ENCODE measurements at places on chromosomes 6 and 20.

GRCh38 chr6:167807200-167807599 is 19.5 kb upstream of the AFDN start:
- no peak for DNase-seq

- DNase-seq: no peak
Observed at GRCh38 chr6:77986380-77987034, 333.7 kb downstream of the MEI4 start.

- peak; percentile 15 for DNase-seq
Observed at GRCh38 chr6:118558464-118559217, 10.5 kb downstream of the PLN start.

DNA sequence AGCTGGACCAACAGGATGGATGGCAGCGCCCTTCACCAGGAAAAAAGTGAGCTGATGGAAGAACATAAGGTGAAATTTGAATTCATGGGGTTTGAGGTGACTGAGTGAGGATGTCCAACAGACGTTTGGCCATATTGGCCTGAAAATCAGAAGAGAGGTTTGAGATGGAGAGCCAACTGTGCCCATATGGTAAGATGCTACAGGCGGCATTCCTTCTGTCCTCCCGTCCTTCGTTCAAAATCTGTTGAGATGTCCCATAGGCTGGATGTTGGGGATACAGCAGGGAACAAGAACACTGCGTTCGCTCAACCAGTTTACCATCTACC is 468 bp upstream of the CMTR1 start:
- DNase-seq: no peak

DNA sequence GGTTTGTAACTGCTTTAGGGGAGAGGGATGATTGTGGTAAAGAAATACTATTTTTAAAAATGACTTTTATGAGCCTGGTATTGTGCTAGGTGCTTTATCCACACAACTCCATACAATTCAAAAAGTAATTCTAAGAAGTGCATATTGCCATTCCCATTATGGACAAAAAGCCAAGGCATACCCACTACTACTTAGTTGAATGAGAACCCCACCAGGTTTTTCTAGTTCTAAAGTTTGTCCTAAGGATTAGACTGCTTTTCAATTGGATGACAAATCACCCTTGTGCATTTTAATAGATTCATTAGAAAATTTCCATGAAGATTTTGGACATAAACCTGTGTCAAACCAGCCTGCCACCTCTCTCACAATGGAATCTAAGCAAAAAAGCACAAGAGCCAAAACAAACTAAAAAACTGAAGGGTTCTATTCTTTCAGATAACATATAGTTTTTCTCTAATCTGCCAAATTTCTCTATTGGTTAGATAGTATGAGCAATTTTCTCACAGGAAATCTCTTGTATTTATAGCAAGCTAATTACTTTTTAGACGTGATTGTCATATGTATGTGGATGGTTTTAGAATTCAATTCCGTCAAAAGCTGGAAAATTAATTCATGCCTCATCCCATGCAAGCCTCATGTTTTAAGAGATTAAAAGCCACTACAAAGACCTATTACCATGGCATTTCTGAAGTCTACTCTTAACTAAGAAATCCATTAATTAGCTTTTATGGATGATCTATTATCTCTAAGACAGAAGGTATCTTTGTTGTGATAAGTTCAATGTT is 325.5 kb downstream of the RNGTT start:
- DNase-seq: no peak

DNA sequence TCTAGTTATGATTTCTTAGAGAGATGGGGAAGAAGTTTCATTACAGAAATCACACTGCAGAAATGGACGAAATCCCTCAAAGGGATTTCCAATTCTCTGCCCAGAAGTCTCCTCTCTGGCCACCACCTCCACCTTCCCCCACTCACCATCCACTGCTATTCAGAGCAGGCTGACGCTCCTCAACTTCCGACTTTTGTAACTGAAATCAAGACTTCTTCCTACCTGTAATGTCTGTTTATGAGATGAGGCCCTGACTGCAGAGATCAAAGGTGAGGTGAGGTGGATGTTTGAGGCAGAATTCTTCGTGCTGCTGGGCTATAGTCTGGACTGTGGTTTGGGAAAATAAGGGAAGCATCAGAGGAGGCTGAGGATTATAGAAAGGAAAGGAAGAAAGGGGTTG is 385.2 kb upstream of the ARID1B start:
- no peak for DNase-seq

GRCh38 chr6:138044972-138045371 is 62.2 kb downstream of the PERP start:
- DNase-seq: no peak

GRCh38 chr20:17541996-17542395 is 10.8 kb upstream of the BFSP1 start:
- DNase-seq: no peak

GRCh38 chr6:98777762-98778161 is 56.6 kb upstream of the POU3F2 start:
- no peak for DNase-seq

GRCh38 chr20:8057871-8058270 is 38.3 kb upstream of the TMX4 start:
- DNase-seq: no peak

DNA sequence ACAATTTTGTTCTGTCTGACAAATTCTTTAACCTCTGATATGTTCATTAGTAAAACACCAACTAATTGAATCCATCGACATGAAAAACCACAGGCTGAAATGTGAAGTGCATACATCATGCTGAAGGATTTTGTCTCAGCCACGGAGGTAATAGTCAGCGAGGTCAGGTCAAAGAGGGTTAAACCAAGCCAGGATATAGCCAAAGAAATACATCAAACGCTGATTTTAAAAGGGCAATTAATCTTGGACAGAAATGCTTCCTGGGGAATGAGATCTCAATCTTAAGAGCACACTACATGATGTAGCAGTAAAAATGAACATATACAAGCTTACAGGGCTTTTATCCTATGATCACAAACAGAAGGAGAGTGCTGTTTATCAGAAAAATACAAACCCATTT is 106.7 kb downstream of the PRDM1 start:
- no peak for DNase-seq

GRCh38 chr20:24823989-24824693 is 124.9 kb upstream of the CST7 start:
- DNase-seq: no peak

DNA sequence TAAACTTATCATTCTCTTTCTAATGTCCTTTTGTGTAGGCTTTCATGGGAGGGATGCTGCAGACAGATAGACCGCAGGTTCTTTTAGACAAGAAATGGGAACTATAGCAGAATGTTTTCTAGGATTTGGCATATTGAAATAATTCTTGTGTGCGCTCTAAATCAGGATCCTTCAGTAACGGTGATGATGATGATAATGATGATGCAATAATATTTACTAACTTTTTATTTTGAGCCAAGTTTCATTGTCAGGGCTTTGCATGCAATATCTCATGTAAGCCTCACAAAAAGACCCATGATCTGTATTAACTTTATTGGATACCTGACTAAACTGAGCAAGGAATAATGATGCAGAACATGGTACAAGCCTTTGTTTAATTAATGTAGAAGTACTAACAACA is 280.1 kb downstream of the HAO1 start:
- no peak for DNase-seq

DNA sequence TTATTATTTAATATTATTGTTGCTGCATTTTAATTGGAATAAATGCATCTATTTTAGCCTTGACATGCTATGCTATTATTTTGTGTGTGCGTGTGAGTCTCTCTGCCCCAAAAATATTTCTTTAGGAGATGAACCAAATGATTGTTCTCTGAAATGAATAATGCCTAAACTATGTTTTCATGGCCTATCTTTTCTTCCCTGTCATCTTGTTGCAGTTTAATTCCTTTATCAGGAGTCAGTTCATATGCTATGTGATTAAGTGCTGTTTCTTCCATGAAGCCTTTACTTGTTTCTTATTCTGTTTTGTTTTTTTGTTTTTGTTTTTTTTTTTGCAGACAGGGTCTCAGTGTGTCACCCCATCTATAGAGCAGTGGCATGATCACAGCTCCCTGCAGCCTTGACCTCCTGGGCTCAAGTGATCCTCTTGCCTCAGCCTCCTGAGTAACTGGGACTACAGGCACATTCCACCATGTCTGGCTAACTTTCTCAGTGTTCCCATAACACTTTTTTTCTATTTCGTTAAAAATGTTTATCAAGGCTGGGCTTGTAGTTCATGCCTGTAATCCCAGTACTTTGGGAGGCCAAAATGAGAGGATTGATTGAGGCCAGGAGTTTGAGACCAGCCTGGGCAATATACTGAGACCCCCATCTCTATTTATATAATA is 25.7 kb downstream of the TPX2 start:
- no peak for DNase-seq

DNA sequence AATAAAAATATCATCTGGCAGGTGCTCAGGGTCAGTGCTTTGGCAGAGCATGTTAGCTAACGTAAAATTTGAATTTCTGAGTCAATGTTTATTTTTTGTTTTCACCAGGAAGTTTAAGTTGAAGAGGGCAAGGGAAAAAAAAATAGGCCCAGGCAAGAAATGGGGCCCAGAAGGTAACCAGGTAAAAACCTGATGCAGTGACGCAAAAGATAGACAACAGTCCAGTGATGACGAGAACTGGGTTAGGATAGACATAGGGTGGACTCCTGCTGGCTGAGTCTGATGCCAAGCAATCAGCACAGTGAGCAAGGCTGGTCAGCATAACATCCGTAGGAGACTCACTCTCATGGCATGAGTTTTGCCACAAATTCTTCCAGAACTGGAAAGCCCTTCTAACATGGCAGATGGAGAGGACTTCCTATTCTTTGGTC is 42.2 kb downstream of the ZHX3 start:
- no peak for DNase-seq

- DNase-seq: no peak
Observed at GRCh38 chr6:44042989-44043478, 84.2 kb downstream of the MRPL14 start.

DNA sequence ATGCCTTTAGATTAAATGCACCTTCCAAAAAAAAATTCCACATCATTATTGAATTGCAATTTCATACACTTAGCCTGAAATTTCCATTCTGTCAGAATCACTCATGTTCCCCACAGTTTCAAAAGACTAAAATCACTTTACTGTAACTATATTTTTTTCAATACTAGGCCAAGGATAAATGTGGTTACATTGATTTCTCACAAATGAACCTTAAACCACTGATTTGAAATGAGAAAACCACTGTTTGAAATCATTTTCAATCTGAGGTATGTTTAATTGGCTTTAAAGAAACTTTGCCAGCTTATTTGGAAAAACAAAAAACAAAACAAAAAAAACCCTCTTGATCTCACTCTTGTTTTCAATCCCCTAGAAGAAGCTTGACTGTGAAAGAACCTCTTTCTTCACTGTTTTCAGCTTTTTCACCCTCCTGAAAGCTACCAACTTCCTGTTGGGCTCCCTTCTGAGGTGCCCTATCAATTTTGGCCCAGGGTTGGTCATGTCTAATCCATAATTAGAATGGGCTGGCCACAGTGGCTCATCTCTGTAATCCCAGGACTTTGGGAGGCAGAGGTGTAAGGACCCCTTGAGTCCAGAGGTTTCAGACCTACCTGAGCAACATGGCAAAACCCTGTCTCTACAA is 242.5 kb downstream of the ADGRG6 start:
- DNase-seq: no peak

GRCh38 chr6:42375007-42375635 is 76.6 kb downstream of the TRERF1 start:
- no peak for DNase-seq

GRCh38 chr6:6699741-6700367 is 111.3 kb downstream of the LY86 start:
- DNase-seq: no peak

GRCh38 chr6:156794546-156795354 is 17.6 kb downstream of the ARID1B start:
- DNase-seq: no peak

- DNase-seq: no peak
Observed at GRCh38 chr20:46071573-46071972, 18.2 kb downstream of the NCOA5 start.
